ENCODE measurements at places on chromosomes 1 and 21.

- DNase-seq, result peak; percentile 20
These were observed at the start of gene HPDL for GRCh38 chr1:45326627-45327623. TSS of gene HPDL (plus strand) at chr1:45326895. CDS start at chr1:45327149, 254 bp downstream.

DNA sequence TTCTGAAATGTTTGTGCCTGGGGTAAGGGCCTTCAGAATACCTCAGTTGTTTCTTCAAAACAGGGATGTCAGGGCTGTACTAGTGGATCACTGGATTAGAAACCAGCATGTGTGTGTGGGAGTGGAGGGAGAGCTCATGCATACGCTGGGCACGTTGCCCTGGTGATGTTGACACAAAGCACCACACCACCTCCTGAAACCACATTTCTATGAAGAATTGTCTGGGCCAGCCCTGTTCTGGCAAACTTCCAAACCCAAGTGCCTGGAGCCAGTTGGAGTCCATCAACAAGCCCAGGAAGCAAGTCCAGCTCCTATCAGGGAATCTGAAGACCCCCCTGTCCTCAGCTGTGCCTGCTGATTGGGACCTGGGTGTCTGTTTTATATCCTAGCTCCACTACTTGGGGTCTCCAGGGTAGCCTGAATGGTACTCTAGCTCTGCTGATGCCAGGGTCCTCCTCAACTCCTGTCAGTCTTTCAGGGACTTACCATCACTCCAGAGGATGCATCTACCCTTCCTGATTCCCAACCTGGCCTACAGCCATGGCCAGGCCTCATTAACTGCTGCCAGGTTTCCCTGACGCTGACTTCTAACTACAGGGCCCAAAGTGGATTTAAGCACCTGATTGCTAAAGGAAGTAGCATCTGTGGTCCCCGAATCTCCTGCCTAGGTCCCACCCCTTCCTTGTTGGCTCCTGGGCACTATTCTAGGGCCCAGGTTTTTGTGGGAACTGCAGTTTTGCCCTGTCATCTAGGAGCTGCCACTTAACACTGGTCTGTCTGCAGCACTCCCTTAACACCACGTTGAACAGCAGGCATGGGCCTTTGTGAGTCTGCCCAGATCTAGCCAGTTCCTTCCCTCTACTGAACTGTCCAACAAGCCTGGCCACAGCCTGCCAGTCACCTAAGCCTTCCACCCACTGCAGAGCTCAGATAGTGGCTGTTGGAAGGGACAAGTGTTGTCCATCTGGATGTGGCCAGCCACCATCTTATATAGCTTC, 45.5 kb downstream of the LPAR3 start:
- peak; percentile 40 for DNase-seq

GRCh38 chr1:66343569-66344325, 190.2 kb upstream of the SGIP1 start:
- no peak for DNase-seq

- DNase-seq, result peak; percentile 21
These were observed 9.0 kb downstream of the CFH start for GRCh38 chr1:196660852-196661251.

GRCh38 chr1:42368096-42368795, 12.3 kb upstream of the RIMKLA start:
- no peak for DNase-seq

DNA sequence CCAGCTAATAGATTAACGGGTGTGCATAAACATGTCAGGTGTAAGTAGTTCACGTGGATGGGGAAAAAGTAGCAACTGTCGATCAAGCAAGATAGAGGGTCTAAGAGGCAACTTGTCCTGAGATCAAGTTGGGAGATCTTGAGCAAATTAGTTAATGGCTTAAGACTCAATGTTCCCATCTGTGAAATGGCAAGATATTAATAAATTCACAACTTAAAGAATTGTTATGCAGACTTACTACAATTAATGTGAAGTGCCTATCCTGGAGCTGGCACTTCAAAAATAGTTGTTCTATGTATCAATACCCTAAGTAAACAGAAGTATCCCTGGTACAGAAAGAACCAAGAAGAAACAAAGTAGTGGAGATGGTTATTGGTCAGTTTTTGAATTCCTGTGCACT, 312.4 kb downstream of the ASTN1 start:
- DNase-seq, result no peak

DNA sequence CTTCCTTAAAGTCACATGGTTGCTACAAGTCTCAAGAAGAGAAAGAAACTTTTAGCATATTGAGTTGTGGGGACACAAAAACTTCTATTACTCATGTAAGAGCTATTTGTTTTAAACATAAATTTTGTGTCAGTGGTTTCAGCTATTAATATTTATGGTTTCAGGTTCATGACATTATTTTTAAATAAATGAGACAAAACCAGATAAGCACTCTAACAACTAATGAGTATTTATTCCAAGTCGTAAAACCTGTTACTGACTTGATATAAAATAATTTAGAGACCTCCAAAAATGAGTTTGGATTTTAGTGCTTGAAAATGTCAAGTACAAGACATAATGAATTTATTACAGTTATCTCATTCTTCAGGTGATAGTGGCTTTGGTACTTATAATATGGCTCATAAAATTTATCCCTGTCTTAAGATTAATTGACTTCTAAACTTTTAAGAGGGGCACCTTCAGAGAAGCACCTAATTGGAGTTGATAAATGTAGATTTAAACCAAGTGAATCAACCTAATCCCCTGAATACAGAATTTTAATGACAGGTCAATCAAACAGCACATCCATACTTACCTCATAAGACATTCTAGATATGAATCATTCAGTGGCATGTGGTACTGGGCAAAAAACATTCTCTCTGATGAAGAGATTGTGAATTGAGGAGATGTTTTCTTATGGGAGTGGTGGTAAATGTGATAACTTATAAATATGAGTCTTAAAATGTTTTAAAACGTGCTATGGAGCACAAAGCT, 167.7 kb upstream of the PTGFR start:
- DNase-seq, result no peak

GRCh38 chr1:218182455-218182854, 102.6 kb upstream of the RRP15 start:
- DNase-seq, result no peak

DNA sequence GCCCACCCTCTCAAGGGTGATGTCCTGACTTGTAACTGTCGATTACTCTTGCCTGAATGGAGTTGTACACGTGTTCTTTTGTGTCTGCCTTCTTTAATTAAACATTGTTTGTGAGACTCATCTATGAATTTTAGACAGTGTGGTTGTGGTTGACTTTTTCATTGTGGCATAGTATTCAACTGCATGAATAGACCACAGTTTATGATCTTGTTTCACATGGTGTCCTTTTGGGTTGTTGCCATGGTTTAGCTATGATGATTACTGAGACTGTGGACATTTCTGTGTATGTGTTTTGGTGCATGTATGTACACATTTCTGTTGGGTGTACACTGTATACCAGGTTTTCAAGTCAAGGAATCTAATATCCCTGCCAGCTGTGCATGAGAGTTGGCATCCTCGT, 30.1 kb downstream of the PRMT2 start:
- no peak for DNase-seq

- no peak for DNase-seq
These were observed 259 bp downstream of the KCNT2 start for GRCh38 chr1:196607981-196608380.

DNA sequence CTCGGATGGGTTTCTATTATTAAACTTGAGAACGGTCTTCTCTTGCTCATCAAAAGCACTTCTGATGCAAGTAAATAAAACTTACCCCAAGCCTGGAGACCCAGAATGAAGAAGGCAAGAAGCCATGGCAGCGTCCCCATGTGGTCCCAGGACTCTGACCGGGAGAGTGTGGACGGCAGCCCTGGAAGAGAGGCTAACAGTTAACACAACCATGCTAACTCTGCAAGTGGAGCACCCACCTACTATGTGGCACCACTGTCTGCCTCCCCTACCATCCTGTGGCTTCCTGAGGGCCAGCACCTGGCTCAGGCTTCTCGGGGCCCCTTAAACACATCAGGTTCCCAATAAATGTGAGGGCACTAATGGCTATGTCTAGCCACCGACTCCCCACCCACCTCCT, 2.2 kb downstream of the PGLYRP3 start:
- DNase-seq, result no peak

GRCh38 chr1:231867607-231868006, 241.0 kb downstream of the DISC1 start:
- DNase-seq, result no peak

GRCh38 chr1:19222979-19223824, 13.1 kb upstream of the UBR4 start:
- DNase-seq, result no peak

GRCh38 chr1:150194381-150195031, 41.4 kb downstream of the ANP32E start:
- DNase-seq, result no peak

- no peak for DNase-seq
These were observed at the start of gene TRIM17 for GRCh38 chr1:228416217-228416933. TSS of gene TRIM17 (minus strand) at chr1:228416861. CDS start at chr1:228415072, 1,789 bp downstream.

GRCh38 chr1:3504822-3505153, 50.3 kb downstream of the ARHGEF16 start:
- no peak for DNase-seq

DNA sequence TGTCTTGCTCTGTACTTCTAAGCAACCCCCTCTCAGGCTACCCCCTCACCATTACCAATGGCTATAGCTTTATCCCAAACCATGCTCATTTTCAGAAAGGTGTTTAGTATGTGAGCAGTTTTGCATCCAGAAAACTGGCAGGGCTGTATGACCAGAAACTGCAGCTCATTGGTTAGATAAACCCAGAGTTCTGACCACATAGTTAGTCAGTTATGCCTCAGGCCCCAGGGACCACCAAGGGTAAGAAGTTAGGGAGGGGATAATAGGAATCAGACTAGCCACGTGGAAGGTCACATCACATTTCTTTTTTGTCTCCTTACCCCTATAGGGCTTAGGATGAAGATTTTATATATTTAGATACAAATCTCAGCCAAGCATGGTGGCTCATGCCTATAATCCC, 1.2 kb downstream of the ITGA10 start:
- no peak for DNase-seq

DNA sequence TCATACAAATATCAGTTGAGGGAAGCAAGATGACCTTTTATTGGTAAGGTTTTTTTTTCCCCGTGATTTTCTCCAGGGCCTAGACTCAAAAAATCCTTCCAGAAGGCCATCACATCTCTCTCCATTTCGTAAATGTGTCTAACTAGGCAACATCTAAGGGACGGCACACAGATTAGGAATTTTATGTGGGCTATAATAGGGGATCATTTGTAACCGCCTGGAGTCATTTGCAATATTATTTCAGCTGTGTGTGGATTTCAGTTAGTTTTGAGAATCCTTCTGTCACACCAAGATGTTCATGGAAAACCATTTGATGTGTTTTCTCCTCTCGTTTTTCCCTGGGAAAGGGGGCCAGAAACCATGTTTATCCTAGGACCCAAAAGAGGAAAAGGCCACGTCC, 63.1 kb downstream of the ATP5PO start:
- DNase-seq, result no peak

GRCh38 chr1:12015001-12015491, 4.3 kb upstream of the MIIP start:
- DNase-seq, result no peak

GRCh38 chr1:59598120-59598440, 216.7 kb upstream of the HOOK1 start:
- DNase-seq, result no peak

DNA sequence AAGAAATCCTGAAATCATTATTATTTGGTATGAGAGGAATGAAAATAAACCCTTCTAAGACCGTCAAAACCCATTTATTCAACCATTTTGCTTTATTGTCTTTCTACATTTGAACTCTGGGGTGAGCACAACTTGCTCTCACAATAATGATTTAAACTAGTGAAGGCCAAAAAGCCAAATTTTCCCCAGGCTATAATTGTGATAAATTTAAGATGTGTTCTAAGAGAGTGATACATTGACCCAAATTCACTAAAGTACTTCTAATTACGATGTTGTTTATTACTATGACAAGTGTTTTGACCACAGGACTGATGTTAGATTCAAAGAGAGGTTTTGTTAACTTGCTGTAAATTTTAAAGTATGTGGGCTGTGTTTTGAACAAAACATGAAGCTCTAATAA, 670.9 kb upstream of the NR5A2 start:
- no peak for DNase-seq

DNA sequence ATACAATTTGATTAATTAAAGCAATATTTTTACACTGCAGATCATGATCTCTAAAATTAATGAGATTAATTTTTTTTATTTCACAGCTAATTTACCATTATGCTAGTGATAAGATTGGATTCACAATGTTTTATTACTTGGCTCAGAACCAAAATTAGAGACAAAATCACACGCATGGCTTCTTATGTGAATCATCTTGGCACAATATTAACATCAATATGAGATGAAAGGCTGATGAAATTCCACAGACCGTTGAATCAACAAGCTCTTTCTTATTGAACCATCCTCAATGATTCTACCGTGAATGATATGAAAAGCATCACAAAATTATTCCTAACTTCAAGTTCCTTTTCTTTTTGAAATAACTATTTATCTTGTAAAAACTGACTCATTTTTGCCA, 544.9 kb downstream of the KCNT2 start:
- DNase-seq, result no peak

DNA sequence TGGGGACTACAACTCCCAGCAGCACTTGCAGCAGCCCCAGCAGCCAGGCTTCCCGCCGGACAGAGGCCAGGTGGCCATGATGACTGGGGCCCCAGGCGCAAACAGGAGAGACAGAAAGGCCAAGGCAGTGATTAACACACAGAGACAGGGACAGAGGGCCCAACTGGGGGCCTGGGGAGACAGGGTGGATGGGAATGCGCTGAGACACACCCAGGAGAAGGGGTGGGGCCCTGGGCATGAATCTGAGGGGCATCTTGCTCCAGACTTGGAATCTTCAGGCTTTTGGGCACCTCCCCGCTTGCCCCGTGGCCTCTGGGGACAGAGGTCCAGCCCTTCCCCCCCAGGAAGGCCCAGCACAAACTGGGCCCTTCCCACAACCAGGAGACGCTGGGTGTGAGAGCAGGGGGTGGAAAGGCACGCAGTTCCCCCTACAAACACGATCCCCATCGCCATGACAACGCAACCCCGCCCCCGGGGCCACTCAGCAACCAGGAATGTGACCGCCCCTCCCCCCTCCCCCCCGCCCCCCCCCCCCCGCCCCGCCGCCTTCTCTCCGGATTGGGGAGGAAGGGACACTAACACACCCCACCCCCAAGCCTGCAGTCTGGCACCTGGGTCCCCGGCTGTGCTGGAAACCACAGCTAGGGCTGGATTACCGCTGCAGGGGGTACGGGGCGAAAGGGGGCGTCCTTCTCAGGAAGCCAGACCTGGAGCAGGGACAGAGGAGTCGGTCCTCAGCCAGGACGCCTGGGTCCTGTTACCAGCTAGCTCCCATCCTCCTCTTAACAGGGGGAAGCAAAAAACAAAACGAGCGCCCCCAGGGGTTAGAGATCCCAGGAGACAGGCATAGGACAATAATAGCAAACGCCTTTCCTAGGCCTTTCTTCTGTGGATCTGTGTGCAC, 4.5 kb downstream of the HDGF start:
- peak; percentile 42 for DNase-seq

All from central memory CD4-positive, alpha-beta T cell (primary cell).